Left renal cortex interstitium (tissue), 4 donors: ENCODE measurements at places on chromosomes 3 and 15. TPM values are rescaled to one million over a fixed set of nuclear protein-coding genes. Genes with fewer than 3 reads are reported as not detected.

Gene ANKUB1
- polyA plus RNA-seq, result not detected

Gene POLQ
- polyA plus RNA-seq, result 4.7 TPM

Gene SLC24A5
- 0.30 TPM for polyA plus RNA-seq

Gene TRAIP
- polyA plus RNA-seq, result 9.4 TPM

Gene ISLR
- polyA plus RNA-seq, result 37.2 TPM

Gene SPSB4
- polyA plus RNA-seq, result 18.2 TPM

Gene RAB7A
- 242 TPM for polyA plus RNA-seq

Gene GRIP2
- polyA plus RNA-seq, result 1.5 TPM
